Calu3 (cell line): ENCODE measurements at places on chromosomes 4 and X. TPM values are rescaled to one million over a fixed set of nuclear protein-coding genes. Genes with fewer than 3 reads are reported as not detected.

DNA sequence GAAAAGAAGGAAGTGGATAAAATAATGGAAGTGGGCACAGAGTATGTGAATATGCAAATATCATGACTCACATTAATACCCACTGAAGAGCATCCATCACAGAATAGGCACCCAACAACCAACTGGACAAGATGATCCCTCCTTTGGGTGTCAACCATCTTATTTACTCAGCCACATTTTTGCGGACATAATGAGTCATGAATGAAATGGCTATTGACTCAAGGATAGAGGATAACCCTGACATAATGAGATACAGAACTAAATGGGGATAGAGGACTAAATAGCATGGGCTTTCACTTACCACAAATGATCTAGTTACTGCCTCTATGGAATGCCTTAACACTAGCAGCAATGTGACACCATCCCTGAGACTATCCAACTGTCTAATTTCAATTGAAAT lies 224.7 kb downstream of the ANTXR2 start:
- no peaks in the 10 kb centered on the region for H3K27me3 ChIP-seq
- no peak for DNase-seq
- no peaks in the 10 kb centered on the region for H3K4me1 ChIP-seq
- H3K36me3 ChIP-seq = no peaks in the 10 kb centered on the region
- no peak overlapping the region for H3K27ac ChIP-seq

DNA sequence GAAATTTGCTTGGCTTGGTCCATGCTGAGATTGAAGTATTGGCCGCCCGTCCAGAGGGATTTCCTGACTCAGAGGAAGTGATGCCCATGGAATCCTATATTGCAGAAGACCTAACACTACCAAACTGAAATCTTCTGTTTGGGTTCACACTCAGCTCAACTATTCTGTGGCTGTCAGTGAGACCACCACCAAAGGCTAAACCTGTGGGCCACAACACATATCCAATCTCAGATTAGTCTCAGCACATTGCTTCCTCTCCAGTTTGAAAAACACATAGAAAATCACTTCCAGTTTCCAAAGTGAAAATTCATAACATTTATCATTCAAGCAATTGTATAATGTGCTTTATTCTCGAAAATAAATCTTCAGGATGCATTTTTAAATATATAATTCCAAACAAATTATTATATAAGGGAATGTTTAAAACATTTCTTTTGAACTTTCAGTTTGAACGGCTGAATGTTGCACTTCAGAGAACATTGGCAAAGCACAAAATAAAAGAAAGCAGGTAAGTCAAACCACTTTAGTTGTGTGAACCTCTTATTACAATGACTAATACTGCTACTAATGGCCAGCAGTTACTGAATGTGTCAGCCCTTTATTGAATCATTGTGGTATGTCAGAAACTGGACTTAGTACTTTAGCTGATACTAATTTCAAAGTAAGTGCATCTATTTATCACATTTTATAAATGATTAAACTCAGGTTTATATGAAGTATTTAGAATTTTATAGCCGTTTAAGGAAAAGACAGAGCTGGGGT lies 37.0 kb downstream of the GUCY1A1 start:
- H3K27ac ChIP-seq = peak overlapping the region; percentile 77
- no peak overlapping the region for H3K4me3 ChIP-seq
- peaks cover 32% of the 10 kb centered on the region for H3K4me1 ChIP-seq
- H3K36me3 ChIP-seq = peaks cover 8% of the 10 kb centered on the region
- no peak for DNase-seq

SPIN4 gene
- 17.2 and 18.4 TPM in 2 replicates for total RNA-seq

DNA sequence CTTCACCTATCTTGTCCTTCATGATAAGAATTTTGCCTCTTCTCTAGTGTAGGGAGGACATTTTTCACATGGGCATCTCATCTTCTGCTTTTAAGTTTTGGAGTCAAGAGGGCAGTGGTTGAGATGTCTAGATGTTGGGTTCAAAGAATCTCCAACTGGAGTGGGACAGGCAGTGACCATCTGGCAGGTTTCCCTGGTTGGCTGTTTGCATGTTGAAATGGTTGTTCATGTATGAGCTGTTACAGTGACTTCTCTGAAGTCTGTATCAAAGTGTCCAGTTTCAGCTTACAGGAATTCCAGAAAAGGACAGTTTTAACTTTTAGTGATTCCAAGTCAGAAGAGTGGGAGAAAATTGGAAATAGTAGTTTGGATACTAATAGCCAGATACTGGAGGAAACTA lies 192.7 kb downstream of the EVC2 start:
- DNase-seq = no peak
- H3K4me3 ChIP-seq = no peak overlapping the region
- H3K4me1 ChIP-seq = no peaks in the 10 kb centered on the region
- no peaks in the 10 kb centered on the region for H3K36me3 ChIP-seq

CDX4 gene
- total RNA-seq = not detected in 2 replicates

- H3K27me3 ChIP-seq = no peaks in the 10 kb centered on the region
- H3K4me3 ChIP-seq = no peak overlapping the region
- H3K4me1 ChIP-seq = no peaks in the 10 kb centered on the region
- no peak for DNase-seq
Observed at GRCh38 chr4:48596336-48596735, 106.3 kb downstream of the ZAR1 start.

DNA sequence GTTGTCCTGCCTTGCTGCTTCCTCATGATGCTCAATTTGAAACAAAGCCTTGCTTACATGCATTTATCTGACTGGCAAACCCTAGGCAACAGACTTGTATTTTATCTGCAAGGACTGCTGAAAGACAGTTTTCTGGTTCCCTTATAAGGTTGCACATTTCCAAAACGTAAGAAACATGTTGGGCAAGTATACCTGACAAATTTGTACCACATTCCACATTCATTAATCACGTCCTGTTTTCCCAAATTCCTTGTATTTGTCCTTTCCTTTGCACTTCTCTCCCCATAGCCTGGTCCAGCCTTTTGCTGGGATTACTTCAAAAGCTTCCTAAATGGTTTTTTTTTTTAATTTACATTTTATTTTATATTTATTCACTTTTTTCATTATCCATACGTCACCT lies 310.1 kb downstream of the PPP3CA start:
- H3K4me1 ChIP-seq = peaks cover 18% of the 10 kb centered on the region
- DNase-seq = no peak
- H3K36me3 ChIP-seq = no peaks in the 10 kb centered on the region
- H3K27ac ChIP-seq = no peak overlapping the region
- no peak overlapping the region for H3K4me3 ChIP-seq
- H3K27me3 ChIP-seq = no peaks in the 10 kb centered on the region

DNA sequence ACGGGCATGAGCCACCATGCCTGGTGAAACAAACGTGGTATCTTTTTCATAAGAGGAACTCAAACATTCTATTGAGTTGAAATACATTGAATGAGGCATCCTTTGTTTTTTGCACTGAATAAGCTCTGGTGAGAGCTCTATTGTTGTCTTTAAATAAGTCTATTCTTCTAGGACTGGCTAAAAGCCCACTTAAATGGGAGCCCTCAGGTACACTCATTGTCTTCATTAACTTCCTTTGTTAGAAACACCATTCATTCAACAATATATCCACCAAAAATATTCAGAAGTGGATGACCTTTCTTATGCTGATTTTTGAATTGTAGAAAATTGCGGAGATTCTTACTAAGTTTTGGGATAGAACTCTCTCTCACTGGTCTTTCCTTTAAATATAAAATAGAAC lies 568.0 kb downstream of the IL1RAPL1 start:
- H3K27ac ChIP-seq = no peak overlapping the region
- H3K4me3 ChIP-seq = no peak overlapping the region
- H3K27me3 ChIP-seq = no peaks in the 10 kb centered on the region

HGFAC gene
- total RNA-seq = not detected in 2 replicates

GRCh38 chrX:38890326-38890725 lies 89.1 kb downstream of the MID1IP1 start:
- H3K4me3 ChIP-seq = no peak overlapping the region
- H3K27me3 ChIP-seq = no peaks in the 10 kb centered on the region
- H3K36me3 ChIP-seq = no peaks in the 10 kb centered on the region
- no peak overlapping the region for H3K27ac ChIP-seq

DNA sequence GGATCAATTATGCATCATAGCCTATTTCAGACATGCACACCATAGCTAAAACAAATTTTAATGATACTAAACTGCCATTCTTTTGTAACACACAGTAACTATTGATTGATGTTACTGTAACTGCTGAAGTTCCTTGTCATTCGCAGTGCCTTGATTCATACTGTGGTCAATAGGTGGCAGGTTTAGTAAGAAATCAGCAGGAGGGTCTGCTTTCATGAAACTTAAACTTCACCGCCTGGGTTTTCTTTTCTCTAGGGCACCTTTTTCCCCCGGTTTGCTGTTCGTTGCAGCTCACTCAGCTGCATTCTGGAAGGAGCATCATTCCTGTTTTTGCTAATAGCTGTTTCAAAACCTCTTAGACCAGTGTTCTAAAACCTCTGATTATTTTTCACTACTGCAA lies 88.1 kb downstream of the RPA4 start:
- H3K4me1 ChIP-seq = no peaks in the 10 kb centered on the region
- H3K27me3 ChIP-seq = no peaks in the 10 kb centered on the region
- H3K4me3 ChIP-seq = no peak overlapping the region
- no peak overlapping the region for H3K27ac ChIP-seq
- no peaks in the 10 kb centered on the region for H3K36me3 ChIP-seq
- no peak for DNase-seq

DNA sequence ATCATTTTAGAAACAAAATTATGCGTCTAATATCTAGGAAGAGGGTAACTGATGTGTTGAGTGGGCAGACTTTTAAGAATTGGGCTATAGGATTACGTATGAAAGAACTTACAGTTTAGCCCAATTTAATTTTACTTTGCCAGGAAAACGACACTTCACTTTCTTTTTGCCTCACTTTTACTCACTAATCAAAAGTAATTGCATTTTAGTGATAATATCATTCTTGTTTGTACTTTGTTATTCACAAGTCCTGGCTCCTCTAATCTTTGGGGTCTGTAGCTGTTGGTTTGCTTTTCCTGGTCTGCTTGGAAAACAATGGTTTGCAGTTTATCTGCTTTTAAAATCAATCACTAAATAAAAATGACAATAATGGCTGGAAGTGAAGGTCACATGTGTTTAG lies 2.9 kb upstream of the ARX start:
- no peak overlapping the region for H3K27ac ChIP-seq
- H3K4me1 ChIP-seq = peaks cover 13% of the 10 kb centered on the region
- H3K36me3 ChIP-seq = peaks cover 2% of the 10 kb centered on the region
- H3K27me3 ChIP-seq = peaks cover 87% of the 10 kb centered on the region
- H3K4me3 ChIP-seq = no peak overlapping the region

DNA sequence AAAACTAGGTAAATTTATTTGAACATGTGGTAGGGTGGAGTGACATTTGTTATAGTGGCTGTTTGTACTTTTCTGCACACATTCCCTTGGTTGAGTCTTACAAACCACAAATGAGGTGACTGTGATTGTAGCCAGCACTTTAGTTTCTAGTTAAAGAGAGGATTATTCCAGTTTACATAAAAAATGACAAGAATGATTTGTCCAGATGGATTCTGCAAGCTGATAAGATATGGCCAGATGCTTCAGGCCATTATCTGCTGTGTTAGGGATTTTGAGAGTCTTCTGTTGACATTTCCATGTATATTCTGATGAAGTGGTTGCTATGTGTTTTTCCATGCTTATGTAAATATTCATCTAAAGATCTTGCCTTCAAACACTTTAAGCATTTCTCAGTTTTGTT lies 31.0 kb upstream of the PDE5A start:
- H3K4me3 ChIP-seq = no peak overlapping the region
- no peaks in the 10 kb centered on the region for H3K36me3 ChIP-seq
- peaks cover 11% of the 10 kb centered on the region for H3K4me1 ChIP-seq
- no peaks in the 10 kb centered on the region for H3K27me3 ChIP-seq
- H3K27ac ChIP-seq = no peak overlapping the region
- no peak for DNase-seq

MAP3K15 gene
- total RNA-seq = 4.7 and 4.8 TPM in 2 replicates

GRCh38 chr4:110610940-110611831 lies 11.7 kb downstream of the PITX2 start:
- H3K4me3 ChIP-seq = no peak overlapping the region
- H3K27ac ChIP-seq = no peak overlapping the region
- no peaks in the 10 kb centered on the region for H3K27me3 ChIP-seq
- H3K36me3 ChIP-seq = no peaks in the 10 kb centered on the region

GRCh38 chr4:21195682-21196081 lies 495.4 kb downstream of the PACRGL start:
- no peak overlapping the region for H3K27ac ChIP-seq
- no peaks in the 10 kb centered on the region for H3K36me3 ChIP-seq
- no peaks in the 10 kb centered on the region for H3K4me1 ChIP-seq
- H3K27me3 ChIP-seq = no peaks in the 10 kb centered on the region
- no peak overlapping the region for H3K4me3 ChIP-seq

DNA sequence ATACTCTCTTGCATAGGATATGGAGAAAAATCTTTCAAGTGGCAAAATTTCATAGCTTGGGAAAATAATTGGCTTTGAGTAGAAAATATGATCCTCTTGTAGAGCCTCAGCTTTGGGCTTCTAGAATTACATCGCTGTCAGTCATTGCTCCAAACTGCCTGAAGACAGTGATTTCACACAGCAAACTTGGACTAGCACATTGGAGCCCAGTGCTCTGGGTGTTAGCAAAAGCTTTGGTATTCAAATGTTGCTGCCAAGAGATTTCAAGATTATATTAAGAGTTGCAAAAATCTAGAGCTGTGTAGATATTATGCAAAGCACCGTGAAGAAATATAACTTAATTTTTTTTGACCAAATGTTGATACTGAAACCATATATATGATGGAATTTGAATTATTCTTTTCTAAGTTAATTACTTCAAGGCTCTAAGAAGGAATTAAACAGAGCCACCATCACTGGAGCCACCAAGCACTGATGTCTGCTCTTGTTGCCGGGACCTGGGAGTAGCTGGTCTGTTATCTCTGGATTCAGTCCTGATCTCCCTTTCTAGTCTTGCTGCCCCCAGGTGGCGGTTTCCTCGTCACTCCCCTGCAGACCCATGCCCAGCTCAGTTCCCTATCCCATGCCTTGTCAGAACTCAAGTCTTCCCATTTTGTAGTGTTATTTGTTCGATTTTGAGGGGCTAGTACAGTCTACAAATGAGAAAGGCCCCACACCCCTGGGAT lies 260.7 kb upstream of the SFRP2 start:
- H3K4me3 ChIP-seq = no peak overlapping the region
- DNase-seq = peak; percentile 34
- peaks cover 14% of the 10 kb centered on the region for H3K27me3 ChIP-seq
- no peaks in the 10 kb centered on the region for H3K36me3 ChIP-seq
- peaks cover 3% of the 10 kb centered on the region for H3K4me1 ChIP-seq

GEMIN8 gene
- 21.7 and 22.5 TPM in 2 replicates for total RNA-seq

- H3K4me1 ChIP-seq = no peaks in the 10 kb centered on the region
- H3K27ac ChIP-seq = no peak overlapping the region
- no peaks in the 10 kb centered on the region for H3K36me3 ChIP-seq
- no peak for DNase-seq
Observed at GRCh38 chrX:7606039-7606652, 236.8 kb upstream of the VCX start.

LRP2BP gene
- total RNA-seq = 0.47 and 0.49 TPM in 2 replicates

GRCh38 chr4:186003746-186004145 lies 65.2 kb upstream of the TLR3 start:
- H3K27ac ChIP-seq = no peak overlapping the region
- no peaks in the 10 kb centered on the region for H3K27me3 ChIP-seq
- no peak overlapping the region for H3K4me3 ChIP-seq
- no peak for DNase-seq
- H3K4me1 ChIP-seq = no peaks in the 10 kb centered on the region
- H3K36me3 ChIP-seq = no peaks in the 10 kb centered on the region

GRCh38 chr4:99518601-99519295 lies 7.9 kb downstream of the C4orf17 start:
- no peaks in the 10 kb centered on the region for H3K27me3 ChIP-seq
- H3K4me1 ChIP-seq = no peaks in the 10 kb centered on the region
- no peak overlapping the region for H3K4me3 ChIP-seq
- DNase-seq = no peak
- no peak overlapping the region for H3K27ac ChIP-seq

PTTG2 gene
- not detected in 2 replicates for total RNA-seq
